Stimulated activated CD4-positive, alpha-beta T cell treated with anti-CD3 and anti-CD28 coated beads, Interleukin-4, amount 100 ng/mL, for 1 hour (primary cell): ENCODE measurements at places on chromosomes 4 and X.

DNA sequence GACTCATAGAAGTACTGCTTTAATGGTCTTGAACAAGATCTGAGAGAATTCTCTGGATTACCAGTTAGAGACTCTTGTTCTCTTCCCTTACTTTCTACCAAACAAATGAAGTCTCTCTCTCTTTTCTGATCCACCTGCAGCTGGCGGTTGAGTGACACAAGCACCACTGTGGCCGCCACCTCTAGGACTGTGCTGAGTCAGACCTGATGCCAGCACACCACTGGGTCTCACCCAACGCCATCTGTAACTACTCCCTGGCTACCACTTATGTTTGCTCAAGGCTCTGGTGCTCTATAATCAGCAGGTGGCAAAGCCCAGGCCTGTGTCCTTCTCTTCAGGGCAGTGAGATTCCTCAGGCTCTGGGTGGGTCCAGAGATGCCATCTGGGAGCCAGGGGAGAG is 1173.5 kb downstream of the RPA4 start:
- DNase-seq, result no peak

DNA sequence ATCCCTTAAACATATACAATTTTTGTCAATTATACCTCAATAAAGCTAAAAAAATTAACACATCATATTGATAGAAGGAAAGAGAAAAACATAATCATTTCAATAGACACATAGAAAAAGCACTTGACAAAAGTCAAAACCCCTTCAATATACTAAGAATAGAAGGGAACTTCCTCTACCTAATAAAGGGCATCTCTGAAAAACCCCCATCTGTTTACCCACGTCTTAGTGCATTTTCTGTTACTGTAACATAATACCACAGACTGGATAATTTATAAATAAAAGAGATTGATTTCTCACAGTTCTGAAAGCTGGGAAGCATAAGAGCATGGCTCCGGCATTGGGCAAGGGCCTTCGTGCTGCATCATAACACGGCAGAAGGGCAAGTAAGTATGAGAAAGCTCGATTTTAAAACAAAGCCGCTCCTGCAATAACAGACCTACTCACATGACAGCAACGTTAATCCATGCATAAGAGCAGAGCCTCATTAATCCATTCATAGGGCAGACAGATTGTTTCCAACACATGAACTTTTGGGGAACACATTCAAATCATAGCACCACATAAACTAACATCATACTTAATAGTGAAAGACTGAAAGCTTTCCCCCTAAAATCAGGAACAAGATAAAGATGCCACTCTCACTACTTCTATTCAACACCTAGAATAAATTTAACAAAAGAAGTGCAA is 15.7 kb downstream of the STEEP1 start:
- DNase-seq, result no peak

DNA sequence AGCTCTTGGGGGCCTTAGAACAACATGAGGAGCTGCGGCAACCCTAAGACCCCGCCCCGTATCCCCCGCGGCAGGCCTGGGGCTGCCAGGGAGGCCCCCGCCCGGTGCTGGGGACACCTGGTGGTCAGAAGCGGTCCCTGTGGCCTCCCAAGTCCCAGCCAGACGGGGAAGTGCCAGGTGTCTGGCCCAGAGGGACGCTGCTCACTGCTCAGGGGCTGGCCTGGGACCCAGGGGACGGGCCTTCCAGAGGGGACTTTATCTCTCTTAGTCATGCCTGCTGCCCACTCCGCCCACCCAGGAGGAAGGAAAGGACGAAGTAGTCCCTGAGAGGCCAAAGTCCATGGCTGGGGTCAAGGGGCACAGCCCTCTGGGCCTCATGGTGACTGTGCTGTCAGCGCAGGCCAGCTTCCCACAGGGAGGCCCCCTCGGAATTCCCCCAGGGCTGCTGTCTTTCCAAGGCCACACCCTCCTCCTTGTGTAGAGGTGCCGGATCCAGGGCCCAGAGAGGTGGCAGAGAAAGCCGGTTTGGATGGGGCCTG is 31.0 kb upstream of the HTRA3 start:
- no peak for DNase-seq

DNA sequence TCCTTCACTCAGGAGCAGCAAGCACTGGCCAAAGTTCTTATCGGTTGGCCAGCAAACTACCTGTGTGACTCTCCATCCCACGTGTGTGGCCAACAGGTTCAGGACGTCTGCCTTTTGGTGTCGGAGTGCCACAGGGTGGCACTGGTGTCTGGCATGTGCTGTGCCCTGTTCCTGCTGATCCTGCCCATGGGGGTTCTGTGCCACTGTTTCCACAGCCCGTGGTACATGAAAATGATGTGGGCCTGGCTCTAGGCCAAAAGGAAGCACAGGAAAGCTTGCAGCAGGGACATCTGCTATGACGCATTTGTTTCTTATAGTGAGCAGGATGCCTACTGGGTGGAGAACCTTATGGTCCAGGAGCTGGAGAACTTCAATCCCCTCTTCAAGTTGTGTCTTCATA is 4.6 kb upstream of the TLR2 start:
- DNase-seq, result no peak

DNA sequence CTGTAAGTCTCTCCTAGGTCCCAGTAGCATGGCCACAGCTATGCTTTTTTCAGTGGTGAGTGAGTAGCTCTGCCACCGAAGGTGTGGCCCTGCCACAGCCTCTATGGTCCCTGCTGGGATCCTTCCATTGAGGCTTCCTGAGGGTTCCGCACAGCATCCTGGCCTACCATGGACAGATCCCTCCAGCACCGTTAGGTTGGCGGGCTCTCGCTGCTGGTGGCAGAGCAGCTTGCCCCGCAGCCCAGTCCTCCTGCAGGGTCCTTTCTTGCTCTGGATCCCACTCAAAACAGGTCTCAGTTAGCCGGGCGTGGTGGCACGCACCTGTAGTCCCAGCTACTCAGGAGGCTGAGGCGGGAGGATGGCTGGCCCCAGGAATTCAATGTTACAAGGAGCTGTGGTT is 2.4 kb upstream of the PDZD4 start:
- DNase-seq, result no peak

- DNase-seq, result no peak
Observed at GRCh38 chrX:137430984-137431475, 134.9 kb upstream of the ZIC3 start.

GRCh38 chr4:182246401-182247205 is 3.4 kb downstream of the TENM3 start:
- DNase-seq, result no peak

DNA sequence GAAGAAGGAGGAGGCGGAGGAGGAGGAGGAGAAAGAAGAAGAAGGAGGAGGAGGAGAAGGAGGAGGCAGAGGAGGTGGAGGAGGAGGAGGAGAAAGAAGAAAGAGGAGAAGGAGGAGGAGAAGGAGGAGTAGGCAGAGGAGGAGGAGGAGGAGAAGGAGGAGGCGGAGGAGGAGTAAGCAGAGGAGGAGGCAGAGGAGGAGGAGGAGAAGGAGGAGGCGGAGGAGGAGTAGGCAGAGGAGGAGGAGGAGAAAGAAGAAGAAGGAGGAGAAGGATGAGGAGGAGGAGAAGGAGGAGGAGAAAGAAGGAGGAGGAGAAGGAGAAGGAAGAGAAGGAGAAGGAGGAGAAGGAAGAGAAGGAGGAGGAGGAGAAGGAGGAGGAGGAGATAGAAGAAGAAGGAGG is 19.9 kb downstream of the MRFAP1 start:
- DNase-seq, result no peak

DNA sequence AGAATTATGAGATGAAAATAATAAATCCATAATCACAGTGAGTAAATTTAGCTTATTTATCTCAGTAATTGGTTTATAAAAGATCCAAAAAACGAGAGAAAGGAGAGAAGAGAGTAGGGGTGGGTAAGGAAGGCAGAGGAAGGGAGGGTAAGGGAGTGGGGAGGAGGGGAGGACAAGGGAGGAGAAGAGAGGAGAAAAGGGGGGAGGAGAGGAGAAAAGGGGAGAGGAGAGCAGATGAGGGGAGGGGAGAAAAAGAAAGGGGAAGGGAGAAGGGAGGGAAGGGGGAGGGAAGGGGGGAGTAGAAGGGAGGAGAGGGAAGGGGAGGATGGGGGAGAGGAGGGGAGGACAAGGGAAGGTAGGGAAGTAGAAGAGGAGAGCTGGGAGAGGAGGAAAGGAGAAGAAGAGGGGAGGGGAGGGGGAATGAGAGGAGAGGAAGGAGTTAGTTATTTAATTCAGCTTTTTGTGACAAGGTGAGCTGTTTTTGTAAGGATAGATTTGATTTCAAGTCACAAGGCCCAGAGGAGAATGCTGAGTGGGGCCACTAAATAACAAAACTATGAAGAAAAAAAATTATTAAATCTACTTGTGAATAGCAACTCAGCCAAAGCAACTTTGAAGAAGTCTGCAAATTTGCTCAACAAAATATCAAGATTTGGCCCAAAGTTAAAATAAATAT is 454.3 kb downstream of the ARAP2 start:
- no peak for DNase-seq

DNA sequence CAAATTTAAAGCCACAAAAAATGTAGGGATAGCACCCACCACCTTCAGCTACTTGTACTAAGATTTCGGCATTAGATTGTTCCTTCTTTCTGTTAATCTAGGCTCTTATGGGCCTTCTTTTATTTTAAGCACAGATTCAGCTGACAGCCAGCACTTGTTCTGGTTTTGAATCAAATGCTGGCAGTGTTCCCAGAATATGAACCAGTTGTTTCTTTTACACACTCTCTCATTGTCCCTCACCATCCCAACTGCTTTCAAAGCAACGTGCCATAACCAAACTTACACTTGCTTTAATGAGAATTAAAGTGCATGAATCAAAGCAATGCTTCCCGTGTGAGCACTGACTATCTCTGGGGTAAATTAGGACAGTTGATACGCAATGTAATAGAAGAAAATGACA is 744.5 kb upstream of the FAM241A start:
- no peak for DNase-seq

- DNase-seq, result no peak
Observed at GRCh38 chr4:176660561-176660960, 132.2 kb downstream of the VEGFC start.
